ENCODE measurements at places on chromosomes 7 and 10.
A peak's percentile ranks its signal among the peaks of the same experiment; 100 is the strongest.

DNA sequence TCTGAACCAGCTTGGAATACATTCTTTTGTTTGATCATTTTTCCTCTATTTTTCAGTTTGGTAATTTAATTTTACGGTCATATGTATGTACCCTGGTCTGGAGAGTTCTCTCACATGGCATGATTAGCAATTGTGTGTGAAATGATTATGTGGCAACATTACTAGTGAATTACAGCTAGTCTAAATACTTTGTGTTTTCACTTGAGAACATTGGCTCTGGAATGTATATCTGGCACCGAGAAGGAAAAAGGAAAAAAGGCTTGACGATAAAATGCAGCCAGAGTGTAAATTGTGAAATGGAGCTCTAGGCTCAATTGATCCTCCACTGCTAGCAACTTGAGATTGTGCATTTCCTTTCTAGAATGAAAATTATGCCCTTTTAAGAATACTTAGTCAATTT, 397.2 kb downstream of the EXOC4 start:
- peak; percentile 38 for DNase-seq

GRCh38 chr7:146961617-146962016, 845.0 kb downstream of the CNTNAP2 start:
- DNase-seq = peak; percentile 34

DNA sequence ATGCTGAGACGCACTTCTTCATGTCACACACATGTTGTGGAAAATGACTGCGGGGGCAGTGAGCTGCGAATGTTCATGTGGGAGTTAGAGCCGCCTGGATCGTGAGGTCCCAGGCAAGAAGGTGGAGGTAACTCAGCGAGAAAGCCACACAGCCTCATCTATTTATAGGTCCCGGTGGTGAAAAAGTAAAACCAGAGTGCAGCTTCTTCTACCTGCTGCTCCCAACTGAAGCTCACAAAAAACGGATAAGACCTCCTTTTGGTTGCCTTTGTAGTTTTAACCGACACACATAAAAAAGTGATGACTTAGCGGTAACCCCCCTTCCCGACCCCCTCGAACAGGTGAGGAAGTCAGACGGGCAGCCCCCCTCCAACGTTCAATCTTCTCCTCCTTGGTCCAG, 276.9 kb downstream of the GATA3 start:
- DNase-seq = no peak

GRCh38 chr10:104557966-104558365, 83.1 kb upstream of the SORCS3 start:
- DNase-seq = no peak

GRCh38 chr7:208816-209215, 16.4 kb downstream of the FAM20C start:
- no peak for DNase-seq

GRCh38 chr7:1397491-1398327, 61.6 kb downstream of the MICALL2 start:
- no peak for DNase-seq

DNA sequence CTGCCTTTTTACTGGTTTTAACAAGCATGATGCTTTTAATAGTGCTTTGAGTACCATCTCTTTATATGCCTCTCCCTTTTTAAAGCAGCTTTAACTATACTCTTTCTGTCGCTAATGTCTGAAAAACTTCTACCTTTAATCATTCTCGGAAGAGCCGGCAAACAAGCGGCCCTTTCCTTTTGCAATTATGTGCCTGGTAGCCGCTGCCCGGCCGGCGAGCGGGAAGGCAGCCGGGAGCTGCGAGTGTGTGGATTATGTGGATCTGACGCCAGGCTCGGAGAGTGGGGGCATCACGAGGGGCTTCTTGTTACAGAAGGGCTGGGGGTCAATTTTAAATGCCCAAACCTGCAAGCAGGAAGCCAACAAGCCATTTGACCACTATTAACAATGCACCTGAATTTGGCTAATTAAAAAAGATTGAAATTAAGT, 120.9 kb downstream of the BUB3 start:
- peak; percentile 53 for DNase-seq
